ENCODE measurements at places on chromosomes 6 and 20.

DNA sequence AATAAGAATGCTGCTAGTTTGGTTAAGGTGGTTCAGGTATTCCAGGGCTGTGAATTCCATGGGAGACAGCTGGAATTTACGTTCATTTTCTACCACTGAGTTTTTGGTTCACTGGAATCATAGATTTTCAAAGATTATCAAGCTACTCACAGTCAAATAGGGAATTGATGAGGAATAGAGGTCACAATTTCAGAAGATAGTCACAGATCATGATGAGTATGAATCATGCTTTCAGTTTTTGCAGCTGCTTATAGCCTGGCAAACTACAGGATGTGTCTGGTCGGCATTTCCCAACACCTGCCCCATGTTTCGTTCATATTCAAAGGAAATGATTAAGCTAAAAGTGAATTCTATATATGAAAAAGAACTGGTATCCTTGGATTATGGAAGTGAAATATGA lies 58.7 kb downstream of the BCKDHB start:
- DNase-seq, result no peak

DNA sequence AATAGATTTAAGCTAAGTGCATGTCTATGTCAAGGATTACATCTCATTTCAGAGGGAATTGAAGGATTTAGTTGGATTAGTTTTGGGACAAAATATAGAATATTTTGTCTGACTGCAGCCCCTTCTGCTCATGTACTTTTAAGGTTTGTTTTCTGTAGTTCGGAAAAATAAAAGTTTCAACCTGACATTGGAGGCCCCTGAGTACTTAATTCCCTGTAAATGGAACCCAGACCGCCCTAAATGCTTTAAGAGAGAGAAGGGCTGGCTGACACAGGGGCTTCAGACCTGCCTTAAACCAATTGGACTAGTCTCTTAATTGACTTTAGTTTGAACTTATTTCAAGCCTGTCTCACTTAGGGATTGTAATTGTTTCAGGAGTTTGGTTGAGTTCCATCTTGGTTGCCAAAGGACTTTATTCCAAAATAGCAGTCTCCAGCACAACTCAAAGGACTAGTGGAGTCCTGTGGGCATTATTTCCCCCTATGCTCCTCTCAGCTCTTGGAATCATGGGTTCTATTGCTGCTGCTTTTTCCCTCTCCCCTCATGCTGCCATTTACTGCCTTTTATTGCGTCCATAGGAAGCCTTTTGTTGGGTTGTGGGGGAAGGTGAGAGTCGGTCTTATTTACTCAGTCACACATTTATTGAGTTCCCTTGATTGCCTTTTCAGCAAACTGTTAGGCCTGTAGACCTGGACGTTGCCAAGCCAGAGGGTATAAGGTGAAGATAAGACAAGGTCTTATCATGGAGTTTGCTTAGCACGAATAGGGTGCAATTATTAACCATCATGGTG lies 14.5 kb downstream of the BRD2 start:
- no peak for DNase-seq

DNA sequence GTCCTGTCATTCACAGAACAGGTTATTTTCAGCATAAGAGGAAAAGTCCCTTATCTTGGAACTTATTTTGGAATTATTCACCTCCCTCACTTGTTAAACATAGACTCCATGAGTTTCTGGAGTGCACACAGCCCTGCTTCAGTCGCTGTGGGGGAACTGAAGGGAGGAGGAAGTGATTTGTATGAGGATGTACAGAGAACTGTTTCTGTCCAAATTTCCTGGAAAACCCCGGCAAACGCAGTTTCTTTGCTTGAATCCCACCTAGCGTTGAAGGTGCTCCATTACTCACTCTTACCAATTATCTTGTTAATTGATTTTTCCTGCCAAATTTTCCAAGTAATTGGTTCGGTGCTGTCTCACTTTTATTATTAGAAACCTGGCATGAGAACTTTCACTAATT lies 78.0 kb upstream of the AGPAT4 start:
- DNase-seq, result no peak

DNA sequence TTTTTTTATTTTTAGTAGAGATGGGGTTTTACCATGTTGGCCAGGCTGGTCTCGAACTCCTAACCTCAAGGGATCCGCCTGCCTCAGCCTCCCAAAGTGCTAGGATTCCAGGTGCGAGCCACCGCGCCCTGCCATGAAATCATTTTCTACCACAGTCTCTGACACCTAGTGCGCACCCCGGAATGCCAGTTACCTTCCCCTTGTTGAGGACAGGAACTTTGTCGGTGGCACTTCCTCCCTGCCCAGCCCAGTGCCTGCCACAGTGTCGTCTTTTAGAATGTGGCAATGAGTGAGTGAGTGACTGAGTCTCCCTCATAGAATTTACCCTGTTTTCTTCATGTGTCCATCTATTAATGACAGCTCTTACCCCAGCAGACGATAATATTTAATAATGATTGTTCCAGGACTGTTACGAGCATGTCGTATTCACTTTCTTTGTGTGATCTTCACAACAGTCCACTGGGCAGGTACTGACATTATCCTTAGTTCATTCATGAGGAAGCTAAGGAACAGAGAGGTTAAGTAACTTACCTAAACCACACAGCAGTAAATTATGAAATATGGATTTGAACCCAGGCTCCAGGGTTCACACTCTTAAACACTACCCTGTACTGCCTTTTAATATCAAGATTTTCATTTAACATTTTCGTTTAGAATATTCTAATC lies 1.8 kb downstream of the OSBPL2 start:
- DNase-seq, result no peak

- DNase-seq, result no peak
Observed at GRCh38 chr20:62636446-62636845, 5.9 kb upstream of the SLCO4A1 start.

DNA sequence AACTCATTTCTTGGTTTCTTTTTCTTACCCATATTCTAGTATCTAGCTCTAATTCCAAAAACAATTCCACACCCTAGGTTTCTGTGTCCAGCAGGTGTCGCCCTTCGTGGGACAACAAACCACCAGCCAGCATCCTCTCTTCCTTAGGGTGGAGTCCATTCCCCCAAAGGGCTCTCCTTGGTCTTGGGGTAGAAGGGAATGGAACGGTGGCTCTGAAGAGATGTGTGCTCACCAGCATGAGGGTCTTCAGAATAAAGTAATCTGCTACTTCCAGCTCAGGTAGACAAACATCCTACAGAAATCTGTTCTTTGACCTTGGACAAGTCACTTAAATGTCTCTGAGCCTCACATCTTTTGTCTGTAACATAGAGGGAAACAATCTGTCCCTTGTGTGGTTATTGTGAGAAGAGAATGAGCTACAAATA lies 7.2 kb downstream of the HLA-DMB start:
- peak; percentile 76 for DNase-seq
